ENCODE measurements at places on chromosomes 5 and 9.

- DNase-seq: no peak
Observed at GRCh38 chr5:59599729-59600128, 293.8 kb downstream of the PDE4D start.

GRCh38 chr5:173802670-173803165 lies 85.4 kb upstream of the CPEB4 start:
- no peak for DNase-seq

DNA sequence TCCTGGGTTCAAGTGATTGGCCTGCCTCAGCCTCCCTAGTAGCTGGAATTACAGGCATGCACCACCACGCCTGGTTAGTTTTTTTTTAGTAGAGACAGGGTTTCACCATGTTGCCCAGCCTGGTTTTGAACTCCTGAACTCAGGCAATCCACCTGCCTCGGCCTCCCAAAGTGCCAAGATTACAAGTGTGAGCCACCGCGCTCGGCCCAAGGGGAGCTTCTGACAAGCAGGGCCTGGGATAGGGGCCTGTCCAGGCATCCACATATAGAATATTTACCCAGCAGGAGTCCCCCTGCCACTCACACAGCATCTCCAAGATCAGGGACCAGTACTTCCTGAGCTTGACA lies 10.1 kb downstream of the IRF1 start:
- DNase-seq: no peak

- no peak for DNase-seq
Observed at GRCh38 chr9:79976257-79977073, 404.7 kb downstream of the TLE4 start.

DNA sequence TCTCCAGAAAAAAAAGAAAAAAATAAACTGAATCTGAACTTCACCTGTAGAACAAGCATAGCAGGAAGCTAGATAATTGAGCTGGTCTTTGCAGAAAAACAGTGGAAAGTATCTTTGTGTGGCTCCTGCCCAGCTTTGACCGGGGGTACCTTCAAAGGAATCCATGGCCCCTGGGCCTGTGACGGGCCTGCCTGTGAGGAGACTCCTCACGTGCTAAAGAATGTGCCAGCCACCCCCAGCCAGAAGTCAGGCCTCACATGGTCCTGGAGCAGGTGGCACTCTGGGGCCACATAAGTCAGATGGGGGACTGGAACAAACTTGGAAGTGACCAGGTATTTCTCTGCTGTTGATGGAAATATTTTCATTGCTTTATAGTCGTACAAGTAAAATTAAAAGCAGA lies 4.1 kb downstream of the NDUFS6 start:
- no peak for DNase-seq

GRCh38 chr5:428754-429452 lies 14.1 kb upstream of the EXOC3 start:
- DNase-seq: no peak

DNA sequence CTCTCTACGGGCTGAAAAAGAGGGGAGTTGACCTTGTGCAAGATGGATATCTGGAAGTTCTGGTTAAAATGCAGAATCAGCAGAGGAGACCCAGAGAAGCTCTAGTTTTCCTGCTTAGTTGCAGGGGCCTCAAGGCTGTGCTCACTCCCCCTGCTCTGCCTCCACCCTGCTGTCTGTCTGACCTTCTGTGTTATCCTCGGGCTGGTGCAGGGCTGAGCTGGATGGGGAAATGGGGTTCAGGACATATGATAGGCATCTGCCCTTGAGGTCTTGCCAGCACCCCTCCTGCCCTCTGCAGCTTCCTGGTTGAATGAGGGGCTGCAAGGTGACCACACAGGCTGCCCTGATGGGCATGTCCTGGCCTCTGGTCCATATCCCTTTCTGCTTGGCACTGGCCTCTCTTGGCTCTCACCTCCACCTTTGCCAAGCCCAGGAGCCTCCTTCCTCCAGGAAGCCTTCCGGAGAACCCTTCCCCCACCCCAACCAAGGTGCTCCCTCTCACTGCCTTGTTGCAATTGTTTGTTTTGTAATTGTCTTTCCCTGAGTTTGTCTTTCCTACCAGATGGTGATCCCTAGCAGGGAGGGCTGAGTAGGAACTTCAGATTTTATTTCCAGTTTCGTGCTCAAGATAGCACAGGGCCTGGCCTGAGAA lies 1.3 kb downstream of the TMEM268 start:
- DNase-seq: no peak

DNA sequence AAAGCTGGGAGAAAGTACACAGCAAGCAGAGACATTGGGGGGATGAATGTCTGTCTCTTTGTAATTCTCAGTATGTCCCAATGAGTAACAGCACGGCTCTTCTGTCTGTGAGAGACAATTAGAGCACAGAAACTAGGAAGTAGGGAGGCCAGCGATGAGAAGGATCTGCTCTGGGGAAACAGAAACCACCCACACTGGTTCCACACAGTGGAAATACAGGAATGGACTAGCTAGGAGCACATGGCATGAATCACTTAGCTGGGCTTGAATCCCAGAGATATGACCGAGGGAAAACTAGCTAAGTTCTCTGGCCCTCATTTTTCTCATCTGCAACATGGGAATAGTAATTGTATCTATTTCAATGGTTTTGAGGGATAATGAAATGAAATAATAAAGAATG lies 895.9 kb downstream of the TLE4 start:
- no peak for DNase-seq

DNA sequence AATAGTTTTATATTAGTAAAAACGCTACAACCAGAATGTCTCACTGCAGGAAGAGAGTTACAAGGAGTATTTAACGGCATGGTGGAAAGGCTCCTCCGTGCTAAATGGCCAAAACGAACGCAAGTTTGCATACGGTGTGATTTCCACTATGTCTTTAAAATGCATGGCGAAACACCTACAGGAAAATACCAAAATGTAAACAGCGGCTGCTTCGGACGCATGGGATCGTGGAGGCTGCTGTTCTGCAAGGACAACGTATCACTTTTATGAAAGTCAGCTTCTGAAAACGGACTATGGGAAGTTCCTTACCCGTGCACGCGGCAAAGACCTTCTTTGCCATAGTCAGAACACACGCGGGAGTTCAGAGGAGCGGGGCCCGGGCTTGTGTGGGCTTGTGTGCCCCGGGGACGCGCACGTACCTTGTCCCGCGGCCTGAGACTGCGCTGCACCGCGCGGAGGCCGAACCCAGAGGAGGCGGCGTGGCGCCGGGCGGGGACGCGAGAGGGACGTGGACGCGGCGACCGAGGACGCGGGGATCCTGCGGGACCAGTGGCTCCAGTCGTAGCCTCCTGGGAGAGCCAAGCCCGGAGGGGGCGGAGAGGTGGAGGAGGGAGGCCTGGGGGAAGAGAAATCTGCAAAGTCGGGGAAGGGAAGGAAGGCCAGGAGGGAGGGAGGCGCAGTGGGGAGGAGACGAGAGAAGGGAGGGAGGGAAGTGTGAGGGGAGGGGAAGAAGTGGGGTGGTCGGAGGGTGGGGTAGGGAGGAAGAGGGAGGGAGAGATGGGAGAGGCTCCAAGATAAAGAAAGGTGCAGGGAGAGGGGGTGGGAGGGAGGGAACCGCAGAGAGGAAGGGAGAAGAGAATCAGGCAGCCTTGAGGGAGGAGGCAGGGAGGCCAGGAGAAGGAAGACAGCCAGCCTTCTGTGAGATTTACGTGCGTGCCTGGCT lies at the start of gene CMBL:
Gene CMBL (minus strand): TSS at position 697 of the 943 bp plus-strand sequence. CDS start 17,140 bp downstream, outside the sequence.
- no peak for DNase-seq

DNA sequence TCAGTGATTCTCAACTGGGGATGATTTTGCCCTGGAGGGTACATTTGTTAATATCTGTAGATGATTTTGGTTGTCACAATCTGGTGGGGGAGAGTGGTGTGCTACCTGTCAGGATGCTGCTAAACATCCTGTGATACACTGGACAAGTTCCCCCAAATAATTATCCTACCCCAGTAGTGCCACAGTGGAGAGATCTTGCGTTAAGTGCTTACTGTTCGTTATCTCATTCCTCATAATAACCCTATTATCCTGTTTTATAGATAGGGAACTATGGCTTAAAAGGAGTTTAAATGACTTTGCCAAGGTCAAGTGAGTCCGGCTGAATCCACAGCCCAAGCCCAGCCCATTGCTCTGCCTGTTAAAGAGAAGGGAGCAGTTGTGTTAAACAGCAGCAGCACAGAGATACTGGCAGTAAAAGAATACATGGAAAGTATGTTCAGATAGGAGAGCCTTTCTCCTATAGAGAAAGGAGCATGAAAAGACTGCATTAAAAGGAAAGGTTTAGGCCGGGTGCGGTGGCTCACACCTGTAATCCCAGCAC lies 15.4 kb downstream of the CNOT8 start:
- no peak for DNase-seq

DNA sequence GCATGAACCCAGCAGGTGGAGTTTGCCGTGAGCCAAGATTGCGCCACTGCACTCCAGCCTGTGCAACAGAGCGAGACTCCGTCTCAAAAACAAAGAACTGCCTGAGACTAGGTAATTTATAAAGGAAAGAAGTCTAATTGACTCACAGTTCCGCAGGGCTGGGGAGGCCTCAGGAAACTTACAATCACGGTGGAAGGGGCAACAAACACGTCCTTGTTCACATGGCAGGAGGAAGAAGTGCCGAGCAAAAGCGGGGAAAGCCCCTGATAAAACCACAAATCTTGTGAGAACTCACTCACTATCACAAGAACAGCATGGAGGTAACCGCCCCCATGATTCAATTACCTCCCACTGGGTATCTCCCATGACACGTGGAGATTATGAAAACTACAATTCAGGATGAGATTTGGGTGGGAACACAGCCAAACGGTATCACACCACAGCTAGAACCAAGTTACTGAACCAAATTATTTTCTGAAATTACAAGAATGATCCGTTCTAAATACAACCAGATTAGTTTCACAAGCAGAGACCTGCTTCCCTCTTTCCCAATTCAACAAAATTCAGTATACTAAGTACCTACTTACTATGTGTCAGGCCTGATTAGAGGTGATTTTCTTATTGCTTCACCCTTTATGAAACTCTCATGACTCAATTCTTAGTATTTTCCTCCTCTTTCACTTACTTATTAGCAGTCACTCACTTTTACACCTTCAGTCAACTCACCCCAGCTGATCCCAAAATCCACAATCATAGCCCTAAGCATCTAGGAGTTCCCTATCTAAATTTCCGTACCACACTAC lies 8.4 kb downstream of the UBTD2 start:
- DNase-seq: no peak

GRCh38 chr5:147310059-147310704 lies 75.4 kb downstream of the STK32A start:
- DNase-seq: no peak

DNA sequence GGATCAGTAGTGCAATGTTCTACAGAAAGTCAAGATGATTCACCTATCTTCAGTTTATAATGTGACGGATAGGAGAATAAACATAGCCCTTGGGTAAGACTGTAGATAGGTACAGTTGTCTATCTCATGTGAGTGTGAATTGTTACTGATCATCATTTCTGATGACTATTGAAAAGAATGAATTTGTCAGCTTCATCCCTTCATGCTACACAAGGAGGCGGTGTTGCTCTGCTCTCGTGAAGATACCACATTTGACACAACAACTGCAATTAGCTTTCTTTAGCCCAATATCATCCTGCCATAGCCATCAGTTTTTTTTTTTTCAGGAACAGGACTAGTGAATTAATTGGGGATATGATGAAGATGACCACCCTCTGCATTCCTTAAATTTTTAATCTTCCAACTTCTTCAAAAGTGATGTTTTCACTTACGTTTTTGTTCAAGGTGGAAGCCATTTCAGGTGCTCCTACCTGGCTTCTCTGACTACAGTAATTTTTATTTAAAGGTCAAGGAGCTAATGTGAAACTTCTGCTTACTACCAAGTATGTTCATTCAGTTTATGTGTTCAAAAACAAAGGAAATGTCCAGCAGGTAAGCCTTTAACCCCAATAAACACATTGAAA lies 152.9 kb upstream of the MOCS2 start:
- DNase-seq: no peak

DNA sequence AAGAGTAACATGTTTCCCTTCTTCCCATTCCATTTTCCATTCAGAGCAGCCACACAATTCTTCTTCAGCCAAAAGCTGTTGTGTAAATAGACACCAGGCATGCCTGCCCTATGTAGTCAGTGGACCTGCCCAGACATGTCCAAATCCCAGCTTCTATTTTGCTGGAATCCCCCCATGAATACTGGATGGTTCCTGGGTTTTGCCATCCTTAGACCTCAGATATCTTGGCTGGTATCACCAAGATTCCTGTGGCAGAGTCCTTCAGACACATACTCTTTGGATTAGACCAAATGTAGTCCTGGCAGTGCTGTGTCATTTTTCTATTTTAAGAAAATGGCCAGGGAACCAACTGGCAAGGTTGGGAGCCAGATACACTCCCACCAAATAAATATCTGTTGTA lies 10.3 kb downstream of the FST start:
- DNase-seq: no peak

- DNase-seq: no peak
Observed at GRCh38 chr9:7452378-7452777, 347.2 kb downstream of the DMAC1 start.

Data from esophagus squamous epithelium (tissue), 5 donors.